ENCODE measurements at places on chromosomes 2 and 18. TPM values are rescaled to one million over a fixed set of nuclear protein-coding genes. Genes with fewer than 3 reads are reported as not detected.

The ATOH8 gene
- 2.0 TPM for total RNA-seq

The EFHD1 gene
- total RNA-seq: 0.82 TPM

The FZD7 gene
- total RNA-seq: 15.5 TPM

The ADAM23 gene
- total RNA-seq: 20.0 TPM

The RTP5 gene
- 2.4 TPM for total RNA-seq

The ITGB6 gene
- under 0.01 TPM for total RNA-seq

The BZW1 gene
- total RNA-seq: 437 TPM

The DNAH6 gene
- 4.9 TPM for total RNA-seq

The DSG2 gene
- 3.3 TPM for total RNA-seq

The ADD2 gene
- total RNA-seq: 291 TPM

The FRZB gene
- 17.1 TPM for total RNA-seq

The TMEM198 gene
- total RNA-seq: 14.7 TPM

The HOXD9 gene
- not detected for total RNA-seq

The ZBTB7C gene
- total RNA-seq: 1.6 TPM

The COPS9 gene
- total RNA-seq: 95.0 TPM

The NT5DC4 gene
- not detected for total RNA-seq

The GPR75 gene
- total RNA-seq: 18.3 TPM

The GALNT5 gene
- total RNA-seq: under 0.01 TPM

The LYPD6B gene
- total RNA-seq: 4.5 TPM

The CYS1 gene
- total RNA-seq: 0.82 TPM

The ALLC gene
- total RNA-seq: under 0.01 TPM

The RFTN2 gene
- 22.8 TPM for total RNA-seq

The TTC27 gene
- total RNA-seq: 28.5 TPM

The LBX2 gene
- not detected for total RNA-seq

The MEIS1 gene
- total RNA-seq: 39.5 TPM

The VIT gene
- total RNA-seq: 0.41 TPM

The TWIST2 gene
- not detected for total RNA-seq

The AOX1 gene
- 0.82 TPM for total RNA-seq

The RAMP1 gene
- 6.9 TPM for total RNA-seq

The SH3RF3 gene
- 9.0 TPM for total RNA-seq

The ARL6IP6 gene
- total RNA-seq: 59.5 TPM

The FLACC1 gene
- 2.4 TPM for total RNA-seq

The LYG2 gene
- total RNA-seq: not detected

The ANKRD30B gene
- total RNA-seq: 3.3 TPM

The CDK5R2 gene
- 5.3 TPM for total RNA-seq

The ODC1 gene
- total RNA-seq: 143 TPM

The FBXO48 gene
- 0.82 TPM for total RNA-seq

The REG3G gene
- total RNA-seq: not detected

The CRYBA2 gene
- not detected for total RNA-seq

The RNF125 gene
- total RNA-seq: 2.0 TPM

The DYNAP gene
- total RNA-seq: not detected

The L3MBTL4 gene
- 34.2 TPM for total RNA-seq

The DNAJC27 gene
- 13.0 TPM for total RNA-seq

All from frontal cortex (tissue), 4 donors.